NCI-H2081 treated with DMSO at 0.1 percent for 48 hours (cell line): ENCODE measurements at places on chromosomes 11 and 22.

DNA sequence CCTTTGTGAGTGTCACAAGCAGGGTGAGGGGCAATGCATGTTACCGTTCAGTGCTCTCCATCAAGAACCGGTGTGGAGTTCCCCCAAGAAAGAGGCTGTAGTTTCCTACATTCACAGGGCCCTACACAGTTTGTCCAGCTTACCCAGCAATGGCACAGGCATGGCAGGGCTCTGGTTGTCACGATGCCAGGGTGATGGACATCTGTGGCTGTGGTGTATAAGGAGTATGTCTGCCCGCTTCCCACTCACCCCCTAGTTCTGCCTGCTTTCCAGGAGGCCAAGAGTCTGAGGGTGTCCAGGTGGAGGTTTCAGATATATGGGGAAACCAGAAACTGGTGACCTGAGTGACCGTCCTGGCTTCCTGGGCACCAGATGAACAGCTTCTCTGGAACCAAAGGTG lies 116.1 kb downstream of the PKNOX2 start:
- no peak for DNase-seq

DNA sequence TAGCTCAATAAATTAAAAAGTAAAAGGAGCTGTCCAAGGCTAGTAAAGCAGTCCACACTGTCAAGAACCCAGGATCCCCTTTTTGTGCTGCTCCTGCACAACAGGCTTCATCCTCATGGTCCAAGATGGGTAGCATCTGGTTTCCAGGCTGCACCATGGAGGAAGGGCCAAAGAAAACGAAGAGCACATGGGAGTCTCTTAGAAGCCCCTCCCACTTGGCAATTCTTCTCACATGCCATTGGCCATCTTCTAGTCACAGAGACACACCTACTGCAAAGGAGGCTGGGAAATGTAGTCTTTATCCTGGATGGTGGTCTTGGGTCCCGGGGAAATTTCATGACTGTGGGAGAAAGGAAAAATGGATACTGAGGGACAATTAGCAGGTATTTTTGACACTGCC lies 37.8 kb downstream of the PRR5L start:
- DNase-seq: no peak

DNA sequence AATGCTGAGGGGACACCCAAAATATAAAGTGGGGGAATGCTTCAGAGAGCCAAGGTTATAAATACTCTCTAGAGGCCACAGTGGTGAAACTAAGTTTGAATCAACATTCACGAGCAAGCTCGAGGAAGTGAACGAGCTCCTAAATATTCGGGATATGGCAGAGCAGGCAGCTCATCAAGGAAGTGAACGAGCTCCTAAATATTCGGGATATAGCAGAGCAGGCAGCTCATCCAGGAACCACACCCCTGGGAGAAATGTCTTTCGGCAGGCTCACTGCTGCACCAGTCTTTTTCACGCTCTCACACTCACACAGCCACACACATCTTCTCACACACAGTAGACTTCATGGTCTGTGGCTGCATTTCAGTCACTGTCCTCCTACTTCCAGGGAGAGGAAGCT lies 787.5 kb downstream of the OPCML start:
- no peak for DNase-seq

DNA sequence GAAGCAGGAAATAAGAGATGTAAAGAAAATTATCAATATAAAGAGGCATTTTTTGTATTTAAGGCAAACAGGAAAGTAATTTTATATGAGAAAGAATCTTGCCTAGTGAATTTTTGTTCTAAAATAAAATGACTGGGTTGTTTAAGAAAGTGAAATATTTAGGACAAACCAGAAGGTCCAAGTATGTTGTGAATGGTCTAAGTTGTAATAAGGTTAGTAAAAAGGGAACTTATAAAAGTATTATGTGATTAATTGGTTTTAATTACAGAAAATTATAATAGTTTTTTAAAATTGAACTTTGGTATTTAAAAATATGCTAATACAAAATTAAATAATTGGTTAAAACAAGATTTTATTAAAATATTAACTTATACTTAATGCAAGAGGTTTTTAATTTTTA lies 26.6 kb upstream of the EI24 start:
- DNase-seq: no peak

DNA sequence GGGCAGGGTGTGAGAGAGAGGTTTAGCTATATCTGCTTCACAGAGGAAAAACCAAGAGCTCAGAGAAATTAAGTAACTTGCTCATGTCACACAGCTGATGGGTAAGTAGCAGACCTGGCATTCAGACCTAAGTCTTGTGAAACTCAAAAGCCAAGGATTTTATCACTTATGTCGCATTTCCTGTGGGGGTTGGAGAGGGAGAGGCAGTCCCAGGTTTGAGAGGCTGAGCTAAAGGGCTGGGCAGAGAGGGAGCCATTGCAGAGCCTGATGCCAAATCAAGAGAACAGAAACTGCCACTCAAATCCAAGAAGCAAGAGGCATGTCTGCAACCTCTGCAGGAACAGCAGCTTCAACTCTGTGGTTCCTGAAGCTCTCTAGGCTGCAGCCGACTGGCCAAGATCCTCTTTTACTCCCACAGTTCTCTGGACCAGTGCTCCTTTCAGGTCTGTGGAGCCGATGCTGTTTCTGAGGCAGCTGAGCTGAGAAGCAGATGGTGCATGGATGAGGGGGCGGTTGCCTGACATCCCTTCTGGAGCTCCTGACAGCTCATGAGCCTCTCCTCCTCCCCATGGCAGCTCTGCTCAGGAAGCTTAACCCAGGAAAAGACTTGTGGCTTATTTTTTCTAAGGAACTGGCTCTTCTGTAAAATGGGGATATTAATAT lies 47.6 kb upstream of the NAV2 start:
- DNase-seq: no peak

DNA sequence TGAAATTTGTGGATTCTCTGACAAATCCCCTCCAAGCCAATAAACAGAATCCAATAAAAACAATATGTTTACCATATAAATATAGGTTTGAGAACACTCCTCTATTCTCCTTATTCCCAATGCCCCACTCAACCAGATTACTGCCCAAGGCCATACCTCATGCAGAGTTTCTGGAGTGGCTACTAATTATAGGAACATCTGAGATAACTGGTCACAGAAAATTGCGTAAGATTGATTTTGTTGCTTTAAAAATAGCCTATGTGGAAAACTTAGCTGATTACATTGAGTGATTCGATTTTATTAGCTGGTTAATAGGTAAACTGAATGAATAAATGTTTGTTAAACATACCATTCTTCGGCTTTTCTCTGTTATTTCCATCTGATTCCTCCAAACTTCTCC lies 48.0 kb downstream of the ME3 start:
- no peak for DNase-seq

DNA sequence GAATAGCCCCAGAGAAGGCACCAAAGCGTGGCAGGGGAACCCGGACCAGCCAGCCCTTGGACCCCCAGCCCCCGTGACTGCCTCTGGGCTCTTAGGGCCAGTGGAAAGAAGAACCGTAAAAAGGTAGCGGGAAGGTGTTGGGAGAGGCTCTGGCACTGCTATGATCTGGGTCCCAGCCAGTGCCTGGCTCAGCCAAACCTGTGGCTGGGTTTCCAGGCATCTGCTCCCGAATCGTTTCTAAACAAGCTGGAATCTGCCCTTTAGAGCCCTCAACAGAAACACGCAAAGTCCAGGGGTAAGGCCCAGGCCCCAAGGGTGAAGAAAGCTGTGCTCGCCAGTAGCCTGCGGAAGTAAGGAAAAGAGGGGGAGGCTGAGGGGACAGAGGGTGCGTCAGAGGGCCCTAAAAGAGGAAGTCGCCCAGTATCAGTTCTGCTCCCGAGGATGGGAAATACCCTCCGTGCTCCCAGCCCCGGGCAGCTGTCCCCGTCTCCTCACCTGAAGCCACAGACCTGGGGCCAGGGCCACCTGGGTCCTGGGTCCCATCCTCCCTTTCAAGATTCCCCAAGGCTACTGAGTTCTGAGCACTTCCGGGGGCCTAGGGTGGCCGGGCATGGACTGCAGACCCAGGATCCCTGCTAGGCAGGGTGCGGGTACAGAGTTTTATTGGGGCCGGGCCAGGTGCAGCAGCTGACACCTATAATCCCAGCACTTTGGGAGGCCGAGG lies 24.7 kb downstream of the IL10RA start:
- no peak for DNase-seq

GRCh38 chr11:13009921-13010748 lies 1.0 kb downstream of the RASSF10 start:
- no peak for DNase-seq

DNA sequence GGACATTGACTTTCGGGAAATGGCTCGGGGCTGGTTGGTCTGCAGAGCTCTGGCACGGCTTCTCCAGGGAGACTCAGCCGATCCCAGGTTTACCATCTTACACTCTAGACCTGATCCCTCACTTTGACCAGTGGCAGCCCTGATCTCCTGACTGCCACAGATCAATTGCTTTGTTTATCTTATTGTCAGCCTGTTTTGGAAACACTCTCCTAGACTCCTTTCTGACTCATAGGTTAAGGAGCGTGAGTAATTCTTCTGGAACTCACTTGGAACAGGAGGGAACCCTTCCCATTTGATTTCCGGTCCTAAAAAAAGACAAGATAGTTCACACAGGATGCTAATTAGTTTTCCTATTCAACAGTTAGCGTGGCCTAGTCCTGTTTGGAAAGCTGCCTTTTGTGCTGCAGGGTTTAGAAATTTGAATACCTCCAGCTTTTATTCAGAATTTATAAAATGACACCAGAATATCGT lies 16.0 kb upstream of the BMAL1 start:
- DNase-seq: no peak

DNA sequence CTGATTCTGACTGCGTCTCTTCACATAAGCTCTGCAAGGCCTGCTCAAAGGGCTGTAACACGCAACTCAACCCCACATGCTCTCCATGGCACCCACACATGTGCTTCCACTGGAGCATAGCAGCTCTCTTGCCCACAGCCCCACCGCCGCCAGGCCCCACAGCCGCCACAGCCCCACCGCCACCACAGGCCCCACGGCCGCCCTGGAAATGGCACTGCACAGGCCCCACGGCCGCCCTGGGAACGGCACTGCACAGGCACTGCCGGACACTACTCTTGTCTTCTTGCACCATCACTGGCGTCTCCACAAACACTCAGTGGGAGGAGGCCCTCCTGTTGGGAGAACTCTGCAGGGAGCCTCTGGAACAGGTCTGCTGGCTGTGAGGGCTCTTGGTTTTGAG lies 8.6 kb downstream of the MOB2 start:
- DNase-seq: no peak

DNA sequence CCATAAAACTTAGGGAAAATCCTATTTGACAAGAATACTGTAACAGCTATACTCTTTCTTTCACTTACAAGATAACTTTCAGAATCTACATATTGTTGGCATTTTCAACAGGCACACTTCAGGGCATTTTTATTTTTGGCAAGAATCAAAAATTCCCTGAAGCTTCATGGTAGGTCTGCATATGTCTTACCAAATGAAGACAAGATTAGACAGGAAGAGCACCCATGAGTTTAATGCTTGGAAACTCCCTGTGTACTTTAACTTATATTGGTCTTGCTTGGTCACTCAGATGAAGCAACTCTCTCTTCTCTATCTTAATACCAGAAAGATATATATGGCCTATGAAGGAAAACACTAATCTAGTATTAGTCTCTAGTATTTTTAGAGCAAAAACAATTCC lies 137.7 kb downstream of the ATG16L2 start:
- DNase-seq: no peak

DNA sequence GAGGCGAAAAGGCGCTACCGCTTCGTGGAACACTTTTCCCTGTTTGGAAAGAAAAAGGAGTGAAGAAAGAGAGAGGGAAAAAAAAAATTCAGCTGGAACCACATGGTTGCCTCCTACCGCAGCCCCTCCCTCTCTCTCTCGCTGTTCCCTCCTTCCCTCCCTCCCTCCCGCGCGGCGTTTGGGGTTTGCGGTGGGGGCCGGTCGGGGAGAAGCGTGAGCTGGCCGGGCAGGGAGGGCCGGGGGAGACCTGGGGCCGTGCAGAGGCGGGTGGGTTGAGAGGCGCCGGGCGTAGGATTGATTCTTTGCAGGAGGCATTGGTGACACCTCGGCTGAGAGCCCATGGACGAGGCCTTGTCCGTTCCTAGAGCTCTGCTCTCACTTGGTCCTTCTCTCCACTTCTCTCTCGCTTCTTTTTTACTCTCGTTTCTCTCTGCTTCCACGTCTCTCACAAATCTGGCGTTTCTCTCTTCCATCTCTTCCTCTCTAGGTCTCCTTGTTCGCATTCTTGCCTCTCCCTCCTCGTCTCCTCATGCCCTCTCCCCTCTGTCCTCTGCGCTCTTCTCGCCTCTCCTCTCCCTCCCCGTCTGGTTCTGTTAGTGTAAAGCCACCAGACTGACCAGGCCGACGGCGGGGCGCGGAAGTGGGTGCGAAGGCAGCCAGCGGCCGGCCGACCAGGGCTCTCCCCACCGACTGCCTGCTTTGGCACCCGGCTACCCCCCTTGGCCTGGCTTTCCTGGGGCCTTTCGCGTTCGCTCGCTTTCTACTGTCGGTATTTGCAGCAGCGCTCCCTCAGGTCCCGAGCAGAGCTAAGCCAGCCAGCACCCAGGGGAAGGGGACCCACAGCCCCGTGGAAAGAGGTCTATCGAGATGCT lies at the start of gene CLMP:
CLMP (minus strand) TSS at position 61 of the 872 bp plus-strand sequence. CDS start 308 bp downstream, outside the sequence.
- no peak for DNase-seq

DNA sequence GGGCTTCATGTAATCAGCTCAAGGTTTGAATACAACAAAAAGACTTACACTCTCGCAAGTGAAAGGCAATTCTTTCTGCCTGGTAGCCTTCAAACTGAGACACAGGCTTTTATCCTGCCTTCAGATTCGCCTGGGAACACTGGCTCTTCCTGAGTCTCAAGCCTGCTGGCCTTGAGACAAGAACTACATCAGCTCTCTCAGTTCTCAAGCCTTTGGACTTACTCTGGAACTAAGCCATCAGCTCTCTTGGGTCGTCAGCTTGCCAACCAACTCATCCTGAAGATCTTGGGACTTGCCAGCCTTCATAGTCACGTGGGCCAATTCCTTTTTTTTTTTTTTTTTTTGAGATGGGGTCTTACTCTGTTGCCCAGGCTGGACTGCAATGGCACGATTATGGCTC lies 35.7 kb upstream of the LRRC10B start:
- DNase-seq: no peak

DNA sequence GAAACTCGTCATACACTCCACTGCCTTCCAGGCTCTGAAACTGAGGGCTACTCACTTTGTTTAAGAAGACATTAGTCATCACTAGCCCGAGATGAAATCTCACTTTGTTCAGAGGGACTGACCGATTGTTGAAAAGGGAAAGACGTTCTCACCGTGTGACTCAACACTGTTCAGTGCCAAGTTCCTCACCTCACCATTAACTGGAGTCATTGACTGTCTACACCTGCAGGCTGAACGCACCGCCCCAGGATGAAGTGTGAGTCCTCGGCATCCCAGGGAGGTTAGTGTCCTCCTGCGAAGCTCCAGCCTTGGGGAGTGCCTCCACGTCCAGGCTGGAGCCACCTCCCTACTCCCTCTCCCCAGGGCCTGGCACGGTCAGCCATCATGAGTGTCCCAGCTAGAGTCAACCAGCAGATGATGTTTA lies 30.4 kb downstream of the FADD start:
- DNase-seq: no peak
